Smooth muscle cell of the pulmonary artery (primary cell): ENCODE measurements at places on chromosomes 1 and 21. TPM values are rescaled to one million over a fixed set of nuclear protein-coding genes. Genes with fewer than 3 reads are reported as not detected.

Gene GBP1
- 12.4 and 15.1 TPM in 2 replicates for total RNA-seq

Gene RHEX
- total RNA-seq = not detected in 2 replicates

Gene NTMT2
- not detected in 2 replicates for total RNA-seq

Gene BCL2L15
- 0.03 and 0.07 TPM in 2 replicates for total RNA-seq

Gene FMO5
- 0.43 and 1.4 TPM in 2 replicates for total RNA-seq

Gene EFCAB14
- 52.5 and 69.3 TPM in 2 replicates for total RNA-seq

Gene CCDC17
- 1.0 and 1.2 TPM in 2 replicates for total RNA-seq

Gene LCE2B
- total RNA-seq = not detected in 2 replicates

Gene CD247
- total RNA-seq = not detected in 2 replicates

Gene DYNLT5
- 0.46 and 0.65 TPM in 2 replicates for total RNA-seq

Gene FAM163A
- under 0.01 TPM in 1 of 2 replicates, not detected in the other for total RNA-seq

Gene TNFAIP8L2
- total RNA-seq = not detected in 2 replicates
